NB4 (cell line): ENCODE measurements at places on chromosomes 1 and 21.

- DNase-seq = no peak
These were observed 61.6 kb upstream of the QSOX1 start for GRCh38 chr1:180092931-180093650.

DNA sequence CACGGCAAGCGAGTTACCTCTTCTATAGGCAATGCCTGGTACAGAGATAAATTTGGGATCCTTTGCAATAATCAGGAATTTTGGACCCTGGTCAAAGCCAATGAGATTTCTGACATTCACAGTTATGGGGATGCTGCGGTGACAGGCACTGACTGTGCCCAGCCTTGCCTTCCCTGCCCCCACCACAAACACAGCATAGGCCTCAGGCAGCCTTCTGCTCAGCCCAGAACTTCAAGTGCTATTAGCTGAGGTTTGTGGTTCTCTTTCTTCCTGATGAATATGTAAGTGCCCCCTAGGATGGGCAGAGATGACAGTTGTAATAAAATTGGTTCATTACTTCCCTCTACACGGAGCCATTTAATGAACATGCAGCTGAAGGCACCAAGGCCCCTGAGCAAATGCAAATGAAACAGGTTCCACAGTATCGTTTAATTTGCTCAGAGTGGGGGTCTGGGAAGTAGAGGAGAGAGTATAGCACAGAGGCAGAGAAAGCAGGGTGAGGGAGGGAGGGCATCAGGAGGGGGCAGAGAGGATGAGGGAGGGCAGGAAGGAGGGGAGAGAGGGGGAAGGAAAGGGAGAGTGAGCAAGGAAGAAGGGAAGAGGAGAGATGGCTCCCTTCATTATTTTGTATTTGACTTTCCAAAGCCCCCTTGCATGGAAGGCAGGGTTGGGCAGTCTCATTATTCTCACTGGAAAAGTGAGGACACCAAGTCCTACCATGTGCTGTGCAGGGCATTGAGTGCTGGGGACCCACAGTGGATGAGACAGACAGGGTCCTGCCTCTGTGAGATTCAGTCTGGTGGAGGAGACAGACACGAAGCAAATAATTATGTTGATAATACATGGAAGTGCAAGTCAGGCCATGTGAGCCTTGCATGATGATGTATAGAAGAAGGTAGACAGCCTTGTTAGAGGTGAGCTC is 513.0 kb downstream of the PTPRU start:
- DNase-seq = no peak

- DNase-seq = no peak
These were observed 39.0 kb upstream of the PPP1R15B start for GRCh38 chr1:204450461-204451257.

DNA sequence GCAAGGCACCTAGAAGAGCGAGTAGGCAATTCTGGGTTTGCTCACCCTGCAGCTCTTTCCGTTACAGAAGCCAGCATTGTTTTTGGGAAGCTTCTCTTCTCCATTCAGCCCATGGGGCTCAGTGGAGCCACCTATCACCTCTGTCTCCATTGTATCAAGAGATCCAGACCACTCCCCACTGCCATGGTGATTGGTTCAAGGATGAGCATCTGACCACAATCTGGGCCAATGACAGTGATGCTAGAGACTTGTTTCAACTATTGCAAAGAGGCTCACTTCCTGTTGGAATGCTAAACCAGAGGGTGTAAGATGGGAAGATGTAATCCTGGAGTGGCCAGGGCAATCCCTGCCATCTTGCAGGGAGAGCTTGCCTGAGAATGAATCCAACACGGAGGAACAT is 6.6 kb downstream of the SPATA21 start:
- DNase-seq = peak; percentile 36

DNA sequence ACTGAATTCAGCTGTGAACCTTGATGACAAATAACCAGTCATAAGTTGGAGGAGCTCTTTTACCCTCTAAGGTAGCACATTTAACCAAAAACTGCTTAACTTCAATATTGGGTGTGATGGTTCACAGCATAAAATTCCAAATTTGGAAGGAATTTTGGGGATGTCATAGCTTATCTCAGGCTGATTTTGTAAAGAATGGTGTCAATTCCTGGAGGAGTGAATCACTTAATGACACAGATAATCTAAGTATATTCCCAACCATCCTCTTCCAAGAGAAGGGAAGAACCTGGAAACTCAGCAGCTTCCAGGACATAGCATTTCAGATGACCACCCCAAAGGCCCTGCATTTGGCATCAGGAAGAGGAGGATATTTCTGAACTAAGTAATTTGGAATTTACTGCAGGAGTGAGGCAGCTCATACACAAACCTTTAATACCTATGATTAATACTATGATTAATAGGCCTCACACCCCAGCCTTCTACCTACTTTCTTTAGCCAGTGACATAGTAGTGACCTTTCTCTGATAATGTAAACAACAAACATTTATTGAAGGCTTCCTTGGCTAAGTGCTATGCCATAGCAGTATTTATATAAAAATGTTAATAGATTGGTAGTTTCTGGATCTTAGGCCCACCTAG is 14.5 kb downstream of the GLUL start:
- no peak for DNase-seq

- DNase-seq = no peak
These were observed 33.2 kb downstream of the AHDC1 start for GRCh38 chr1:27570784-27571183.

GRCh38 chr1:239833723-239834122 is 258.0 kb upstream of the FMN2 start:
- DNase-seq = no peak

DNA sequence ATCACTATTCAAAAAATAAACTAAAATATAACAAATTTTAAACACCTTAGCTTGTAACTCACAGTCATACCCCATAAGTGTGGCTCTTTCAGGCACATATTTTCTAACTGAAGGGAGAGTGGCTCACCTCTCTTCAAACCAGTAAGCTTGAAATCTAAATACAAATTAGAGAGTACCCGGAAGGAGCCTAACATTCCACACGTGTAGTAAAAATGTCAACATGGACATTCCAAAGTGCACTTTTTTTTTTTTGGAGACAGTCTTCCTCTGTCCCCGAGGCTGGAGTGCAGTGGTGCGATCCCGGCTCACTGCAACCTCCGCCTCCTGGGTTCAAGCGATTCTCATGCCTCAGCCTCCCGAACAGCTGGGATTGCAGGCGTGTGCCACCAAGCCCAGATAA is 275.6 kb upstream of the ADGRL2 start:
- no peak for DNase-seq

DNA sequence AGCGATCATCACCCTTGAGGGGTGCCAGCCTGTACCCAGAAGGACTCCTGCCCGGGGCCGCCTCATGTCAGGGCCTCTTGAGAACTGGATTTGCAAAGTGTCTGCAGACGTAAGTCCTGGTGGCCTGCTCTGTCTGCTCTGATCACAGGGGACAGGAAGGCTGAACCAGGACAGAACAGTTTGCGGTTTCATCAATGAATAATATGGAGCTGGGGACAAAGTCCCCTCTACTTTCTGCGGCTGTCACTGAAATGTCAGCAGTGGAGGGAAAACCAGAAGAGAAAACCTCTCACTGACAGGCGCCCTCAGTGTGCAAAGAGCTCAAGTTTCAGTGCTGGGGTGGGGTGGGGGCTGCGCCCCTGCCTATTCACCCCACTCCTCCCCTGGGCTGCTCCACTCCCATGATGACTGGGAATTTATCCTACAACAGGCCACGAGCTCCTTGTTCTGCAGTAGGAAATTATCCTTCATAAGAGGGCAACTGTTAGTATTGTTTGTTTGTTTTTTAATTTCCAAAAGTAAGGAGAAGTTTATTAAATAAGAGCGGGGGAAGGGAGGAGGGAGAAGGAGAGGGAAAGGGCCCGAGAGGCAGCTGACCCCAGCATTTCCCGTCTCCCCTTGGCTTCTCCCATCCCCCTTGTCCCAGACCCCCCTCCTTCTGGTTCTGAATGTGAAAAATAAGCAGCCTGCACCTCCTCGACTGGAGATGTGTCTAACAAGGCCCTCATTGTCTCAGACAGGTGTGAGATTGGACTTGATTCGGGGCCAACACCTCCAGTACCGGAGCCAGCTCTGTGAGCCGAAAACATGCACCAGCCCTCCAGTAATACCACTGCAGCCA is 149.2 kb downstream of the CLIC6 start:
- no peak for DNase-seq

DNA sequence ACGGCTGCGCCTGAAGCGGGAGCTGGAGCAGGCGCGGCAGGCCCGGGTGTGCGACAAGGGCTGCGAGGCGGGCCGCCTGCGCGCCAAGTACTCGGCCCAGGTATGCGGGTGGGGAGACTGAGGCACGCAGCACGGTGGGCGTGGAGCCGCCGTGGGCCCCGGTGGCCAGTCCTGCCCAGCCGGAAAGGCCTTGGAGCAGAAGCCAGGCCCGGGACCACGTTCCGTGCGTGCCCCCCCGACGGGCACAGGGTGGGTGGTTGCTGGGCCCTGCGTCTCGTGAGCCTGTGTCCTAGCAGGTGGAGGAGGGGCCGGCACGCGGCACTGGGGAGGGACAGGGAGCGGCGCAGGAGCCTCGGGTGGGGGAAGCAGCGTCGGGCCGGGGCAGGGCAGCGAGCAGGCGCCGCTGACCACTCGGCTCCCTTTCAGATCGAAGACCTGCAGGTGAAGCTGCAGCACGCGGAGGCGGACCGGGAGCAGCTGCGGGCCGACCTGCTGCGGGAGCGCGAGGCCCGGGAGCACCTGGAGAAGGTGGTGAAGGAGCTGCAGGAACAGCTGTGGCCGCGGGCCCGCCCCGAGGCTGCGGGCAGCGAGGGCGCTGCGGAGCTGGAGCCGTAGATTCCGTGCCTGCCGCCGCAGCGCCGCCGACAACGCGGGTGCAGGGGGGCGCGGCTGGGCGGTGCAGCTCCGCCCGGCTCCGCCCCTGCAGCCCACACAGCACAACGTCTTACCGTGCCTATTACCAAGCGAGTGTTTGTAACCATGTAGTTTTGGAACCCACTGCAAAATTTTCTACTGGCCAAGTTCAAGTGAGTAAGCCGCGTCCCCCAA is 78.2 kb downstream of the SKI start:
- DNase-seq = no peak

- DNase-seq = no peak
These were observed 5.0 kb upstream of the CLCA4 start for GRCh38 chr1:86541859-86542258.

- DNase-seq = no peak
These were observed 19.9 kb downstream of the SLC19A1 start for GRCh38 chr21:45522381-45522780.

- no peak for DNase-seq
These were observed 85.9 kb upstream of the SIM2 start for GRCh38 chr21:36613059-36613458.

DNA sequence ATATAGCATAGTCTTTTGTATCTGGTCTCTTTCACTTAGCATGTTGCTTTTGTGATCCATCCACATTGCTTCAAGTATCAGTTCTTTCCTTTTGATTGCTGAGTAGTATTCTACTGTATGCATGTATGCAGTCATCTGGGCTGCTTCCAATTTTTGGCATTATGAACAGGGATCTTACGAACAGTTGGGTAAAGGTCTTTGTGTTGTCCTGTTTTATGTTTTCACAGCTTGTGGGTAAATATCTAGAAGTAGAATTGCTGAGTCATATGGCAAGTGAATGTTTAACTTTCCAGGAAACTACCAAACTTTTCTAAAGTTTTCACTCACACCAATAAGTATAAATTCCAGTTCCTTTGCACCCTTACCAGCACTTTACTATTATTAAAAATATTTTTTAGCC is 60.9 kb downstream of the LHX4 start:
- no peak for DNase-seq

DNA sequence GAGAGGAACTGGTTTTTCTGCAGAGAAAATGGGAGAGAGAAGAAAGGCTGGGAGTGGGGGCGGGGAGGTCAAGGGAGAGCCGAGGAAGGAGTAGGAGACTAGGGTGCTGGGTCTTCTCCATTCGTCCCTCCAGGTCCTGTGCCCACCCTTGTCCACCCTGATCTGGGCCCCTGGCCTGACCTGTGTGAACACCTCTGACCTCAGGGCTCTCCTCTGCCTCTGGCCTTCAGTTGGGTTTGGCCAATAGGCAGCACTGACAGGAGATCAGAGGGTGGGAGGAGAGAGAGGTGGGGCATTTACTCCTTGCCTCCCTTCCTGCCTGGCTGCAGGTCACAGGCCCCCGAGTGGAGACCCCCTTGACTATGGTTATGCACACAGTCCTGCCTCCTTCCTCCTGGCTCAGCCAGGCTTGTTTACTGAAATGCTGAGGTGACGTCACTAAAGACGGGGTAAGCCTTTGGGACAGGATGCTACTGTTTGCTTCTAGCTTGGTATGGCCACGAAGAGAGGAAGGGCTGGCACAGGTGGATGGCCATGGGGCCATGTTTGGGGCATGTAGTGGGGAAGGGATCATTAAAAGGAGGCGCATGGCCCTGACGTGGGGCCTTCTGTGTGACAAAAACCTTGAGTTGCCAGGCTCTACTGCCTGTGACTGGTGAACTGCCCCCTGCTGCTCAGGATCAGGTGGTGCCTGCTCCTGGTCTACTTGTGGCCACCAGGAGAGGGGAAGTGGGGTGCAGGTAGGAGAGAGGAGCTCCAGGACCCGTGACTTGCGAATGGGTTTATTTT is 248.7 kb upstream of the CSF3R start:
- DNase-seq = peak; percentile 68

GRCh38 chr1:11778844-11779623 is 17.0 kb downstream of the C1orf167 start:
- no peak for DNase-seq
